ENCODE measurements at places on chromosomes 2 and 18.

- peak; percentile 79 for DNase-seq
Measured at GRCh38 chr18:12741351-12741750, 38.5 kb downstream of the PSMG2 start.

- DNase-seq = no peak
Measured at GRCh38 chr2:10256515-10257031, 46.1 kb upstream of the HPCAL1 start.

DNA sequence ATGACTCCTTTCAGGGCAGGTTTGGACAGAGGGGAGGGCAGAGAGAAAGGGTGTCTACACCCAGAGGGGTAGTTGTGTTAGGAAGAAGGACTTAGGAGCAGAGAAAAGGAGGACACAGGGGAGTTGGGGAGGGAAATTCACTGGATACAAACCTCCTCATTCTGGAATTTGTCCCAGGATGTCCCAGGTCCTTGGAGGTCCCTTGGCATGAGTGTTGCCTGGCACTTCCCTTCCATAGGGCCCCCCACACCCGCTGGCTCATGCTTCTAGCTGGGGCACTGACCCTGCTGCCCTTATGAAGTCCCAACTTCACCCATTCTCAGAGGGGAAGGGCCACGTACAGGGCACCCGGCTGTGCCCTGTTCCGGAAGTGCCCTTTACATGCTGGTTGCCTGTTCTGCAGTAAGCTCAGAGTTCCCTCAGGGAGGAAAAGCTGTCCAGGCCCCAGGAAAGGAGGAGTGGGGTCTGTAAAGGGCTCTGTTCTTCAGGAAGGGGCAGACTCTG, 93.6 kb upstream of the SMAD2 start:
- no peak for DNase-seq

DNA sequence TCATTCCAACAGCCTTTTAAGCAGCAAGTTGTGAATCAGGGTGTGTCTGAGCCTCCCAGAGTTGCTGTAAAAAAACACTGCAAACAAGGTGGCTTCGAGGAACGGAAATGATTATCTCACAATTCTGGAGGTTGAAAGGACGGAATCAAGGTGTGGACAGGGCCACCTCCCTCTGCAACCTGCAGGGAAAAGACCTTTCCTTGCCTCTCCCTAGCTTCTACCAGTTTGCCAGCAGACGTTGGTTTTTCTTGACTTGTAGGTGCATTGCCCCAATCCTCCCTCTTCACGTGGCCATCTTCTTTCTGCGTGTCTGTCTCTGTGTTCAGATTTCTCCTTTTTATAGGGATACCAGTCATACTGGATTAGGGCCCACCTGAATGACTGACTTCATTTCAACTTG, 24.8 kb upstream of the TMEM131 start:
- DNase-seq = no peak

DNA sequence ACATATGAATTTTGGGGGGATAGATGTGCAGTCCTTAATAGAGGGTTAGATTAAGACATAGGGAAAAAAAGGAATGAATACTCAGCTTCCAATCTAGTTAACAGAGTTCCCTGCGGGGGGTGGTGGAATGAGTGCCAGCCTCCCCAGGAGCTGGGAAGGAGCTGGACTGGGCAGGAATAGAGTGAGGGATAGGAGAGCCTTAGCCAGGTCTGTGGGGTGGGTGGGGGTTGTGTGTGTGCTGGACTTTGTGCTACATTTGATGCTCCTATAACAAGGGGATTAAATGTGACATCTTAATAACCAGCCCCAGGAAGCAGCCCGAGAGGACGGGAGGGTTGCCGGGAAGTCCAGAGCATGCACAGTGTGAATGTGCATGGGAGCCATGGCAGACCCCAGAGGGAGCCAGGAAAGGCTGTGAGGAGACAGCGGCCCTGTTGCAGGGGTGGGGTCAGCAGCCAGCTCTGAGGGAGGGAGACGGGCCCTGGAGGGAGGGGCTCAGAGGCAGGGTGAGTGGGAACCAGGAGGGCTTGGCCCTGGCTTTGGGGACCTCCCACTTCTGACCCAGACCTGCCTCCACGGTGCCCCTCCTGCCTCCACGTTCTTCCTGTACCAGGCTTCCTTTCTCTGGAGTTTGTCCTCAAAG, 3.6 kb upstream of the MBP start:
- DNase-seq = no peak

DNA sequence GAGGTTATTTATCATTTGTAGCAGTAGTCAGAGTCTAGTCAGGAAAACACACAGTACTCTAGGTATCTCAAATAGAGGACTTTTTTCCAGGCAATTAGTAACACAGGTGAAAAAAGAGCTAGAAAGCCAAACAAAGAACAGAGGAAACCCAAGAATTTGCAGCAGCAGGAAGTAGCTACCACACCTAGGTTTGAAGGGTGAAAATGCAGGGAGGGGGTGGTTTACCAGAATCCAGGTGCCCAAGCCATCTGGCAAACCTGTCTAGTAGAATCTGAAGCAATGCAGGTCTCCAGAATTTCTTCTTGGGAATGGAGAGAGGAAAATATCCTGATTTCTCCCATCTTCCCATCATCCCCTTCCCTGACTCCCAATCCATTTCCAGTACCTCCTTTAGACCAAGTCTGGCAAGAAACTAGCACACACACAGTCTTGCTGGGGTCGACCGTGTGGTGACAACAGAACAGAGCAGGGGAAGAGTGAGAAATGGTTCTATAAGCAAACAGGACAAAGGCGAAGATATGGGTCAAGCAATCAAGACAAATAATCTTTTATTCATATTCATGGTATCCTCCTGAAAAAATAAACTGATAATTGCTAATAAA, 231.9 kb upstream of the MMADHC start:
- DNase-seq = no peak

DNA sequence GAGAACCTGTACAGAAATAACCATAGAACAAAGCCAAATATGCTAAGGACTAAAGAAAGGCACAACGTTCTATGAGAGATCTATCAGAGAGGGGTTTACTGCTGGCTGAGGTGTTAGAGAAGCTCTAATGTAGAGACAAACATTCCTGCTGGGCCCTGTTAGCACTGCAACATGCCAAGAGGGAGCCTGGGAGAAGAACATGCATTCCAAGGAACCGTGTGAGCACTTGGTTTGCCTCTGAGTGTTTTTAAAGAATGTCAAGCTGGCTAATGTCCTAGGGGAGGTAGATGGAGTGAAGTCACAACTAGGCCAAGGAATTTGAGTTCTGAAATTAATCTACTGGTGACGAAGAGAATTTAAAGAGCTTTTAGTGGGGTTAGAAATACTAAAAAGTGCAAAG, 384.3 kb upstream of the LYPD1 start:
- no peak for DNase-seq

GRCh38 chr18:29311580-29311979, 1134.7 kb upstream of the CDH2 start:
- DNase-seq = no peak

DNA sequence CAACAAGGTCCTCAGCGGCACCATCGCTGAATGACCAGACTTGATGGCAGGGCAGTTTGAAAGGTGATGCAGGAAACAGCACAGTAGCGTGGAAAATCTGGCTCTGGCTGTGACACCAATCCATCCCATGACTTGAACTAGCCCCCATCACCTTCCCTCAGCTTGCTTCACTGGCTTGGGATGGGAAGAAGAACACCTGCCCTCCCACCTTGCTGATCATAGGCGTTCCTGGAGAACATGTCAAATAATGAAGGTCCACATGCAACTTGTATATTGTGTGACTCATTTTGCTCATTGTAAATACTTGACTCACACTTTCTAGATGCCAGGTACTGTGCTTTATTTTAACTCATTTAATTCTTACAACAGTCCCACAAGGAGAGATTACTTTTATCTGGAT, 292.4 kb upstream of the SPRED2 start:
- no peak for DNase-seq

GRCh38 chr2:204362581-204362980, 182.7 kb upstream of the PARD3B start:
- DNase-seq = no peak

- no peak for DNase-seq
Measured at GRCh38 chr2:196589419-196589818, 50.1 kb upstream of the CCDC150 start.

GRCh38 chr18:28768791-28769768, 592.1 kb upstream of the CDH2 start:
- no peak for DNase-seq

DNA sequence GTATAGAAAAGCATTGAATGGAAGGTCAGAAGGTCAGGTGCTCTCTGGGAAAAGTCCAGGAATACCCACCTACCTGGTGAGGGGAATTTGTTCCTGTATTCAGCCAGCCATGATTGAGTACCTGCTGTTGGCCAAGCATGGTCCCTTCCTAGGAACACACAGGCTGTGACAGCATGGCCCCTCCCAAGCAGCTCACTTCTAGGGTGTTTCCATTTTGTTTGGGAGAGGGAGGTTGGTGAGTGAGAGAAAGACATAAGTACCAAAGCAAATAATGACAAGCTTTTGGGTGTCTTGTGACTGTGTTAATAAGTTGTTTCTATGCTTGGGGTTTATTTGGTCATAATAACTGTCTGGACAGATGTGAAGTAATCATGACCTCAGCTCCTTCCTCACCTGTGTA, 46.3 kb downstream of the CABLES1 start:
- no peak for DNase-seq

DNA sequence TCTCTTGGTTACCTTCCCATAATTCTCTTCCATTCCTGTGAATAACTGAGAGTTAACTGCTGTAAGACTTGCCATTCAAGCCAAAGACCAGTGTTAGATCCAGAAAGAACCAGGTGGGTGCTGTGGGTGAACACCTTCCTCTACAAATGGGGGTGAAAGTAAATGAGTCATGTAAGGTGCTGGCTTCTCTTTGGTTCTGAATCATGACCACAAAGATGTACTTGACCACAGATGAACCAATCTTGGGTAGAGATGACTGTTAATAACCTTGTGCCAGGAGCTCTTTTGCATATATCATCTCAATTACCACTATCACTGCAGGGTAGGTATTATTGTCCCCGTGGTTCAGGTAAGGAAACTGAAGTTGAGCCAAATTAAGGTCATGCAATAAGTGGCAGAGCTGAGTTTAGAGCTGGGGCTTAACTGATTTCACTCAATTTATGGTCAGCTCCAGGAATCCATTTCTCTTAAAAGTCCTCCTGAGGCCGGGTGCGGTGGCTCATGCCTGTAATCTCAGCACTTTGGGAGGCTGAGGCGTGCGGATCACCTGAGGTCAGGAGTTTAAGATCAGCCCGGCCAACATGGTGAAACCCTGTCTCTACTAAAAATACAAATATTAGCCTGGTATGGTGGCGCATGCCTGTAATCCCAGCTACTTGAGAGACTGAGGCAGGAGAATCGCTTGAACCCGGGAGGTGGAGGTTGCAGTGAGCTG, 244.9 kb upstream of the CXCR4 start:
- DNase-seq = no peak

DNA sequence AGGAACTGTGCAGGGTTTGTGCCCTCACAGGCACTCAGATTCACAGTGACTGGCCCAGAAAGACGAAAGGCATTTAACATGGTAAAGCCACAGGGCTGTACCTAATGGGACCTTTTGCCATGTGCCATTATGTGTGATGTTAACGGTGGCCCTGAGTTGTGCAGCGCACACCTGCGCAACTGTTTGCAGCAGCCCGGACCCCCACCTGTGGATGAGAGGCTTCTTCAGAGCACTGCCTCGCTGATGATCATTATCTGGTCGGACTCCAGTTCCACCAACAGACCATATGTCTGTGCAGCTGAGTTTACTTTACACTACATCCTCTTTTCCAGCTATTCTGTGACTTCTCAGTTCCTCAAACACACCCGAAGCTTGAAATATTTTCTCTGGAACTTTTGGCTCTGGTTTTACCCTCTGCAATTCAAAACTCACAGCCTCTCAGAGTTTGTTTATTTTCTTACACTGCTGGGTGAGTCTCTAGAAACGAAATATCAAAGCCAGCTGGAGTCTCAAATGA, 35.6 kb upstream of the UBE2F start:
- no peak for DNase-seq

GRCh38 chr18:50458366-50458765, 83.5 kb downstream of the SKA1 start:
- DNase-seq = no peak

- DNase-seq = no peak
Measured at GRCh38 chr2:61550375-61551209, 12.4 kb upstream of the XPO1 start.

- DNase-seq = no peak
Measured at GRCh38 chr2:236823041-236823629, 253.5 kb downstream of the ACKR3 start.

DNA sequence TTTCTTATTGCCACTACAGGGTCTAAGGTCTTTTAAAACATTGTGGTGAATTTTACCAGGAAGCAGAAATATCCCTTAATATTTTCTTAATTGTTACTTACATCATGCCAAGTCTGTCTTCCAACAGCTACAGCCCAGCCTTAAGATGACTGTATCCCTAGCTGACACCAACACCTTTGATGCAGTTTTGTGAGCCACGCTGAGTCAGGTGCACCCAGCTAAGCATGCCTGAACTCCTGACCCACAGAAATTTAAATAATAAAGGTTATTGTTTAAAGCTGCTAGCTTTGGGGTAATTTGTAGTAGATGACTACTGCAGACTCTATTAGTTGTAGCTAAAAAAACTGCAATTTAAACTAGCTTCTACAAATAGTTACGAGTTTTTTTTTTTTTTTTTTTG, 1757.9 kb upstream of the LRRTM1 start:
- DNase-seq = no peak

DNA sequence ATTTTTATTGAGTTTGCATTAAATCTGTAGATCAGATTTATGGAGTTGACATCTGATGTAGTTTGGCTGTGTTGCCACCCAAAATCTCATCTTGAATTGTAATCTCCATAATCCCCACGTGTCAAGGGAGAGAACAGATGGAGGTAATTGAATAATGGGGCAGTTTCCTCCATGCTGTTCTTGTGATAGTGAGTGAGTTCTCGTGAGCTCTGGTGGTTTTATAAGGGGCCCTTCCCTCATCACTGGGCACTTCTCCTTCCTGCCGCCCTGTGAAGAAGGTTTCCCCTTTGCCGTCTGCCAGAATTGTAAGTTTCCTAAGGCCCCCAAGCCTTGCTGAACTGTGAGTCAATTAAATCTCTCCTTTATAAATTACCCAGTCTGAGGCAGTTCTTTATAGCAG, 32.2 kb downstream of the ZC3H15 start:
- no peak for DNase-seq

DNA sequence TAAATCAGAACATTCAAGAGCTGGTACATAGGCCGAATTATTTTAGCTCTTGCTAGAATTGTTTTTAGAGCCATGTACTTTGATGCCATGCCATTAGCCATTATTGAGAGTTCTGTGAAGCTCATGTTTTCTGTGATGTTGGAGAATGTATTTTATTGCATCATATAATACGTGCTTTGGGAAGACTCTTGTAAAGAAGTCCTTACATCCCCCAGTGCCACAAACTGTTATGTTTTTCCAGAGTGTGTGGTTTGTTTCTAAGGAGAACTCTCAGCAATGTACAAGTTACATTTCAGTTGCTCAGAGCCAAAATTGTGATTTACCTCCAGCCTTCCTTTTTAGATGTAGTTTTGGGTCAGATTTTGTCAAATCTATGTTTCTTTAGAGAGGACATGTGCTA, 148.6 kb downstream of the HAUS1 start:
- no peak for DNase-seq

GRCh38 chr2:74378007-74378406, 2.1 kb downstream of the DCTN1 start:
- no peak for DNase-seq
